ENCODE measurements at places on chromosomes 5 and 9.

GRCh38 chr5:76085243-76085579, 2.0 kb downstream of the SV2C start:
- DNase-seq: no peak

GRCh38 chr5:113232667-113233066, 202.1 kb downstream of the TSSK1B start:
- no peak for DNase-seq

DNA sequence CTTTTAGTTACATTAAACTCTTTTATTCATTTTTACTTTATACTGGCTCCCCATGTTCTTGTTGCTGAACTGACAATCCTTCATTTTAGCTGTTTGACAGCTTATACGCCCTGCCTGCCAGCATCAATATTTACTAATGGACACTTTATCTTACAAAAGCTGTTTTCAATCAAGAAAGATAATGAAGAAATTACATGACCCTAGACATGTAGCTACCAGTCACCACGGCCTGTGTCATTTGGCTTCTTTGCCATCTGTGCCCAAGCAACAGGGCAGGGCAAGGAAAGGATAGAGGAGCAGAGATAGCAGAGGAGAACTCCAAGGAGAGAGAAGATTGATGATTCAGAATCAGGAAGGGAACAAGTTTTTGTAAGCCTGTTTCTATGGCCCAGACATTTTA, 647.3 kb downstream of the BRINP1 start:
- no peak for DNase-seq

GRCh38 chr5:111596705-111597104, 84.4 kb upstream of the STARD4 start:
- DNase-seq: no peak

DNA sequence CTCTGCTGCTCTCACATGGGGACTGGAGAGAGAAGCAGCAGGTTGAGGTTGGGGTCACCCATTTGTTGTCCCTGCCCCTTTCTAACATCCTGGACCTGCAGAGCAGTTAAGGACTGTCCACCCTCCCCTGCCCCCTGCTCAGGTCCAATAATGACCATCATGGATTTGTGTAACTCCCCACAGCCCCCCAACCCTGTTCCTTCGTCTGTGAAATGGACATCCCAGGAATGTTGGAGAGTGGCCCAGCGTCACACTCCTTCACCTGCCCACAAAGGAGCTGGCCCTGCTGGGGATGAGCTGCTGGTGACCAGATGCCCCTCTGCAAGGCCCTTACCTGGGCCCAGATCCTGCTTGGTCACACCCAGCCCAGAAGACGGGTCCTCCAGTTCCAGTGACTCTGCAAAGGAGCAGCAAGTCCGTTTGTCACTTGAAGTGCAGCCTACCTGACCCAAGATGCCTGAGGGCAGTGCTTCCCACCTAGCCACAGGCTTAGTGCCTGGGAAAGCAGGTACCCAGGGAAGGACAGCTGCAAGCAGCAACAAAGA, 10.4 kb downstream of the CD74 start:
- no peak for DNase-seq

DNA sequence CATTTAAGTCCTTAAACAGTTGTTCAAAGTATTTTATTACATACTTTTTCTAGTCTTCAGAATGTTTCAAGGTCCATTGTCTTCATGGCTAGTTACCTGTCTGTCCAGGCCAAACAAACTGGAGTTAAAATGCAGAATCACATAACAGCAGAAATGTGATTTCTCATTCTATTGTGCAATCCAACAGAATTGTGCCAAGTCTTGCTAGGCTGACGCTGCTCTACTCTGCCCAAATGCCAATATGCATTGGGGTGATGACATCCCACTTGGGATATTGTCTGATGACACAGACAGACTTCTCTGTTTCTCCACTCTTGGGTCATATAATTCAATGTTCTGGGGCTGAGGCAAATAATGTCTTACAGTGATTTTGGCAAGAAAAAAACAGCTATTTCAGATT, 5.2 kb upstream of the SLC22A5 start:
- DNase-seq: no peak

DNA sequence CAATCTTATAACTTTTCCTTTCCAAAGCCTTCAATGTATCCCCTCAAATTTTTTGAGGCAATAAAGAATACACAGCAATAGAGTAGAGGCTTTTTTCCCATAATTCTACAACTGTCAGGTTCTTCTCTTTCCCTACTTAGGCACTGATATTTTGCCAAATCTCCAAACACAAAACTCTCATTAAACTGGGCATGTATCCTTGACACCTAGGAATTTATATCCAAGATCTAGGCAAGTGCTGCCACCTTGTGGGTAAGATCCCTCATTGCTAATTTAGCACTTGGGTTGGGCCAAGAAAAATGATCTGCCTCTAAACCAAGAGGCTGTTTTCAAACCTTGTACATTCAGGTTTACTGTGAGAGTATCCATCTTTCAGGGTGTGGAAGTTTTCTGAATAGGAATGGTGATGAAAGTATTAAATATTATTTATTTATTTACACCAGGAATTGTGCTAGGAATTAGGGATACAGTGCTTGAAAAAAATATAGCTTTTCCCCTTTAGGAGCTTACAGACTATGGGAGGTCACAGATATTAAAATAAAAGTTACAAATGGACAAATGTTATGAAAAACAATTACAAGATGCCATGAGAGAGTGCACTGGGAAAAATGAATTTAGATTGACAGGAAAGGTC, 17.6 kb downstream of the TSTD2 start:
- no peak for DNase-seq

DNA sequence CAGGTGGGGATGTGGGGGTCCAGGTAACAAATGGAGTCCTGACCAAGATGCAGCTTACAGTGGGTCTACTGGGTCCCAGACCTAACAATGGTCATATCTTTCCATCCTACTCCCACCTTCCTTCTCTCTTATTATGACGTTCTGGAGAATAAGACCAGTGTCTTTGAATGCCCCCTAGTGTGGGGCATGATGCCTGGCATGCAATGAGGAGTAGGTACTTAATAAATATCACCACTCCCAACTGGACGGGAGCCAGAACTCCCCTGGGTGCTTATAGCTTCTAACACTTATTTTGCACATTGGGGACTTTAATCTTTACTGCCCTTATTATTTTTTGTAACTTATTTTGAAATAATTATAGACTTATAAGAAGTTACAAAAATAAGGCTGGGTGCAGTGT, 98.2 kb downstream of the NDFIP1 start:
- DNase-seq: no peak

DNA sequence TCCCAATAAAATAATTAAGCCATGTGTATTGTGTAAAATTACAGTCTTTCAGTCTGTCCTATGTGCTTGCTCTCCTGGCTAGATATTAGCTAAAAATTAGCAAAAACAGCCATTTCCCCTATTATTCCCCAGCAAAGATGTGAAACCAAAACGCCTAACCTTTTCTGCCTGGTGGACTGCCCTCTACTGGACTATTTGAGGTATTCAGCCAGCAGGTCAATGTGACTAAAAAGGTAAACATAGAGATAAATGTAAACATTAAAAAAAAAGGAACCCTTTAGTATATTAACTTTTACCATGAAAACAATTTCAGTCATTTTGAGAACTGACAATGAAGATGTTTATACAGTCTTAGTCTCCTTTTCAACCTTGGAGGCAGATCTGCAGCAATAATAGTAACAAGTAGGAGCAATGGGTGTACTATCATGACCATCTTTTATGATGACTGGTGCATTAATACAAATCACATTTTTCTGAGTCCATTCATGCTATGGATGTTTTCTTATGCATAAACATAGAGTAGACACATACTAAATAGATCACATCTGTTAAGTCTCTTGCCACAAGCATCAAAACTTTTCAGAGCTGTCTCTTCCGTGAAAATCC, 10.1 kb downstream of the ATG12 start:
- peak; percentile 7 for DNase-seq

DNA sequence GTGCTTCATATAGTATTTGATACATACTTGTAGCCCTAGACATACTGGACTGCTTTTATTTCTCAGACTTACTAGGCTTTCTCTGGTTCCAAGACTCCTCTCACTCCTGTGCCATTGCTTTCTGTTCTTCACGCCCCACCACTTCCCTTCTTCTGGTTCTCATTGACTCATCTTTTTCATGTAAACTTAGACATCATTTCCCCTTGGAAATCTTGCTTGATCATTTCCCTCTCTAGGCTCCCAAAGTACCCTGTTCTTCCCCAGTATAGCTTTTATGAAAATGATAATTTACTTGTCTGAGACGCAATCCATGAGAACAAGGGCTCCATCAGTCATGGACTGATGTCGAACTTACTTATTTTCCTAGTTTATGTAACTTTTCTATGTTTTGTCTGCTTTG, 83.5 kb downstream of the TLR4 start:
- no peak for DNase-seq

- DNase-seq: no peak
Observed at GRCh38 chr5:43993634-43994351, 390.8 kb downstream of the NNT start.

DNA sequence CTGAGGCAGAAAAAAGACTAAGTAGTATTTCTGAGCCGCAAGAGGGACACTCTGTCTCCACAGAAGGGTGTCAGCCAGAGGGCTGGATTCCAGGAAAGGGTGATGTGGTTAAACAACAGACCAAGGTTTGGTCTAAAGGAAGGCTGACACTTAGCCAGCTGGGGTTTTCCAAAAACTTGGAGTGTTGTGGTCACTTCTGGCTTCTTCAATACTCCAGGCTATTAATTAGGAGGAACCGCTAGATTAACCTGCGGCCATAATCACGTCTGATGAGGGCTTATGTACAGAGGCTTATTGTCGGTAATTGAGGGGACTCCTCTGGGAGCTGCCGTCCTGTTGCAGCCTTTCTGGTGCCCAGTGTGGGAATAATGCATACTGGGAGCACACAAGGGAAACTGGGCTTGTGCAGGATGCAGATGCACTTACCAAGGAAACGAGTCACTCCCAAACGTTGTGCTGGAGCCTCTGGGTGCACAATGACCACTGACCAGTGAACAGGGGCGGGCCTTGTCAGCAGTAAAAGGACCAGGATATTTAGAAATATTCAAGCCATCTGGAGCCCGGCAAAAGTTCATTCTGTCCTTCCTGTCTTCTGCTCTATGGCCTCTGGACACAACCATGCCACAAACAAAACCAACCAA, 70.2 kb upstream of the TUT7 start:
- DNase-seq: no peak

All from stimulated activated CD8-positive, alpha-beta memory T cell treated with anti-CD3 and anti-CD28 coated beads, Interleukin-4, amount 100 ng/mL, for 24 hours (primary cell).